Left ventricle myocardium superior (tissue), 1 donor: ENCODE measurements at places on chromosomes 1 and 21. TPM values are rescaled to one million over a fixed set of nuclear protein-coding genes. Genes with fewer than 3 reads are reported as not detected.

- no peak for DNase-seq
These were observed 9.8 kb upstream of the CR1 start for GRCh38 chr1:207486198-207486597.

GRCh38 chr1:45037456-45037855 is 25.4 kb downstream of the UROD start:
- DNase-seq: no peak

DNA sequence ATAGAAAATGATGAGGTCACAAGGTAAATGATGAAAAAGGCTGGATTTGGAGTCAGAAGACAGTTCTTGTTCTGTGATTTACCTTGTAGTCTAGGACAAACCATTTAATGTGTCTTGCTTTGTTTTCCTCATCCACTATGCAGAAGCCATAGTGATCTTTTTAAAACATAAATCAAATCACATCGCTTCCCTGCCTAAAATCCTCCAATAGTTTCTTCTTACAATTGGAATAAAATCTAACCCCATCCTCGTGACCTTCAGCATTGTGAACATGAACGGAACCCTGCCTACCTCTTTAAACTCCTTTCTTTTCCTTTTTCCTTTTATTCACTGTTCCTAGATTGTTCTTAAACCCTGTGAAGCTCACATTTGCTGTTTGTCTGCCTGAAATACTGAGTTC is 204.9 kb upstream of the SAMSN1 start:
- DNase-seq: no peak

Gene RHD
- total RNA-seq: not detected

Gene DAB1
- total RNA-seq: 2.6 TPM
